ENCODE measurements at places on chromosomes 16 and 17. TPM values are rescaled to one million over a fixed set of nuclear protein-coding genes. Genes with fewer than 3 reads are reported as not detected.

DNA sequence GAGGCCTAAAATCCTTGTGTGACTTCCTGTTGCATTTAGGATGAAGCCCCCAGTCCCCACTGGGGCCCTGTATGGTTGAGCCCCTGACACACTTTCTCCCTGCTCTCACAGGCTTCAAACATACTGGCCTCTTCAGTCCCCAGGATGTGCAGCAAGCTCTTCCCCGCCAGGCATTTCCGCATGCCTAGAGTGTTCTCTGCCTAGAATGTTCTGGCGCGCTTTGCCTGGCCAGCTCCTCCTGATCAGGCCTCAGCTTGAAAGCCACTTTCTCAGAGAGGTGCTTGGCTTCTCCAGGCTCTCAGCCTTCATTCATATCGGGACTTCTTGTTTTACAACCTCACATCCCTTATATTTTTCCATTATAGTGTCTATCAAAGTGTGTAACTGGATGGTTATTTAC lies 123.7 kb downstream of the SPACA3 start:
- H3K4me3 ChIP-seq: no peak overlapping the region
- no peaks in the 10 kb centered on the region for H3K4me1 ChIP-seq
- no peaks in the 10 kb centered on the region for H3K36me3 ChIP-seq

- no peak overlapping the region for H3K4me3 ChIP-seq
- H3K4me1 ChIP-seq: peaks cover 51% of the 10 kb centered on the region
- no peaks in the 10 kb centered on the region for H3K36me3 ChIP-seq
- DNase-seq: no peak
Observed at GRCh38 chr16:48501516-48502377, 108.2 kb downstream of the N4BP1 start.

DNA sequence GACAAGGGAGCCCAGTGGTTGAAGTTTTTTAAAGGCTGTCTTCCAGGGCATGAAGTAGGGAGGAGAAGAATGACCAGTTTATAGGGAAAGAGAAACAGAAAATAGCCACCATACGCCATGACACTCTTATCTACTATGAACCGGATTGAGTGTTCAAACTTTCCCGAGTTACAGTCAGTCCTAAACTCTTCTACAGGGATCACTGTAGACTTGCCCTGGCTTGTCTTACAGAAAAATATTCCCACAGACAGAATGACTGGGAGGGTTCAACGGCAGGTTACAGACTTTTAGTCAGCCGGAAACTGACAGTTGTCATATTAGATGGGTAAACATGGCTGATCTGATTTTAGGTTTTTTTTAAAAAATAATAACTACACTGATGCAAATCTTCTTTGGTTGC lies 662.5 kb upstream of the SOX9 start:
- no peaks in the 10 kb centered on the region for H3K27me3 ChIP-seq
- no peak overlapping the region for H3K4me3 ChIP-seq
- no peaks in the 10 kb centered on the region for H3K4me1 ChIP-seq
- no peaks in the 10 kb centered on the region for H3K36me3 ChIP-seq
- H3K27ac ChIP-seq: no peak overlapping the region
- no peak for DNase-seq

GRCh38 chr16:67068212-67068753 lies 39.3 kb downstream of the CBFB start:
- no peaks in the 10 kb centered on the region for H3K27me3 ChIP-seq
- H3K36me3 ChIP-seq: peaks cover 54% of the 10 kb centered on the region
- DNase-seq: no peak
- no peaks in the 10 kb centered on the region for H3K4me1 ChIP-seq
- H3K4me3 ChIP-seq: no peak overlapping the region

- no peak for DNase-seq
- H3K4me3 ChIP-seq: no peak overlapping the region
- peaks cover 11% of the 10 kb centered on the region for H3K27me3 ChIP-seq
- H3K4me1 ChIP-seq: no peaks in the 10 kb centered on the region
- H3K36me3 ChIP-seq: no peaks in the 10 kb centered on the region
- no peak overlapping the region for H3K27ac ChIP-seq
Observed at GRCh38 chr16:86919078-86919477, 340.7 kb downstream of the FOXL1 start.

DNA sequence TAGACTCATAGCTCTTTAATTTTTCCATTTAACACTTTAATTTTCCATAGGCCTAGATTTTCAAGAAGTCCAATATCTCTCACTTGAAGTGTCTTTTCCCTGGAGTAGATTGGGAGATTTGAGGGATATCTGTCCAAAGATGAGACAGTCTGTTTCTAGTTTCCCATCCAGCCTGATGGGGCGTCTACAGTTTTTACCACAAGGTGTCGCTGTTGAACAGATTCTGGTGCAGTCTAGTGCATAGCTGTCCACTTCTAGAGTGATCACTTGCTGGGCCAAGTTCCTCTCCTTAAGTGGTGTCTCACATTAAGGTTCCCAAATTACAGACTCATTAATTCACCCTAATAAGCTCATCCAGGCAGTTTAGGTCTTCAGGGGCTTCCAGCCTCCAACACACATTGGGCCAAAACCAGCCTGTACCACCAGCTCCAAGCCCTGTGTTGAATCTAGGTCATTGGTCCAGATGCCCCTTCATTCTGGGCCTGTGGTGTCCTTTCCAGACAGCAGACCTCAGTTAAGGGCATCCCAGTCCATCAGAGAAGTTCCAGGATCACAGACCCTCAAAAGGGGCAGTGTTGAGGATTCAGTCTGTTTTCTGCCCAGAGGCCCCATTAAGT lies 9.4 kb downstream of the SNX20 start:
- H3K4me3 ChIP-seq: no peak overlapping the region
- H3K36me3 ChIP-seq: peaks cover 1% of the 10 kb centered on the region
- H3K27me3 ChIP-seq: no peaks in the 10 kb centered on the region
- H3K4me1 ChIP-seq: peaks cover 2% of the 10 kb centered on the region
- H3K27ac ChIP-seq: no peak overlapping the region

DNA sequence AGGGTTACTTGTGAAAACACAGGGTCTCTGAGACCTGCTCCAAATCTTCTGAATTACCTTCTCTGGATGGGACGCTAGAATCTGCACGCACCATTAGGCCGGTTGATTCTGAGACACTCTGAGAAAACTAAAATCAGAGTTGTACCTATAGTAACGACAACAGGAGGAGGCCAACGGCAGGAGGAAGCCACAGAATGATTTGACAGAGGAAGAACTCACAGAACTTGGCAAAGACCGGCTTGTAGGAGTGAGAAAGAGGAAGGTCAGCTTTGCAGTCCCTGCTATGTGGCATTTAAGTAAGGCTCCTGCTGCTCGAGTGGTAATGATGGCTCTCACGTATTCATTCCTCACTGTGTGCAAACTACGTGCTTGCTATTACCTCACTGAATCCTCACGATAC lies 483.0 kb downstream of the TMEM114 start:
- no peak for DNase-seq
- no peaks in the 10 kb centered on the region for H3K36me3 ChIP-seq
- no peak overlapping the region for H3K27ac ChIP-seq
- H3K4me3 ChIP-seq: no peak overlapping the region
- H3K4me1 ChIP-seq: no peaks in the 10 kb centered on the region

P3H4 gene
- total RNA-seq: 9.5 TPM
